Esophagus muscularis mucosa (tissue), 4 donors: ENCODE measurements at places on chromosomes 7 and 10.
A peak's percentile ranks its signal among the peaks of the same experiment; 100 is the strongest.

- DNase-seq, result no peak
These were observed 74.2 kb downstream of the RHOBTB1 start for GRCh38 chr10:60869652-60870415.

DNA sequence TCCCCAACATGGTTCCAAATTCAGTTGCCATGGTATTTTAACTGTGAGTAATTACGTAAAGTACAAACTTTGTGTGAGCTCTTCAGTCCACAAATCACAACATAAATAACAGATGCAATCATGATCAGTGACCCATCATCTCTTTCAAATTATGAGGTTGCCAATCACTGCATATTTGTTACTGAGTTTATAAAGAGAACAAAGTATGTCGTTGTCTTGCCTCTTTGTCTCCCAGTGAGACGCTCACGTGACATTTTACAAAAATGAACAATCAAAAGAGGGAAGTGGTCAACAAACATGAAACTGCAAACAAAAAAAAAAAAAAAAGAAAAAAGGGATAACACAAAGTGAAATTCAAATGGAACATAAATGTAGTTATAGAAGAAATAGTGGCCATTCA, 122.7 kb upstream of the PDSS1 start:
- DNase-seq, result no peak

GRCh38 chr10:75107756-75108683, 3.4 kb upstream of the SAMD8 start:
- DNase-seq, result peak; percentile 10

- DNase-seq, result no peak
These were observed 918.1 kb upstream of the POT1 start for GRCh38 chr7:125847692-125848091.

GRCh38 chr10:34687434-34688210, 127.5 kb downstream of the PARD3 start:
- peak; percentile 68 for DNase-seq

GRCh38 chr7:2838873-2839578, 5.1 kb downstream of the GNA12 start:
- DNase-seq, result no peak

GRCh38 chr10:31087011-31087410, 55.3 kb upstream of the ZNF438 start:
- no peak for DNase-seq

- DNase-seq, result no peak
These were observed 338.2 kb upstream of the AOAH start for GRCh38 chr7:37062560-37062859.

GRCh38 chr7:110084181-110084807, 1006.6 kb upstream of the LRRN3 start:
- no peak for DNase-seq

DNA sequence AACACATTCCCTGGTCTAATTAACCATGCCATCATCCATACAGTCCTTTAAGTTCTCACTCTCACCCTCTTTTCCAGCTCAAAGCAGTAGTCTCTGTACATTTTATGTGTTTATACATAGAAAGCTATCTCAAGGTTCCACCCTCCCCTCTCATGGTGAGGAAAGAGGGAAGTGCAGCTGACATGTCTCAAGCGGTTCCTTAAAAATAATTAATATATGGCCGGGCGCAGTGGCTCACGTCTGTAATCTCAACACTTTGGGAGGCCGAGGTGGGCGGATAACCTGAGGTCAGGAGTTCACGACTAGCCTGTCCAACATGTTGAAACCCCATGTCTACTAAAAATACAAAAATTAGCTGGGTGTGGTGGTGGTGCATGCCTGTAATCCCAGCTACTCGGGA, 36.7 kb downstream of the ZC3HAV1 start:
- no peak for DNase-seq

- DNase-seq, result no peak
These were observed 233.2 kb upstream of the PPP2R2D start for GRCh38 chr10:131667561-131667960.

- no peak for DNase-seq
These were observed 239.1 kb upstream of the MEOX2 start for GRCh38 chr7:15925608-15926007.

DNA sequence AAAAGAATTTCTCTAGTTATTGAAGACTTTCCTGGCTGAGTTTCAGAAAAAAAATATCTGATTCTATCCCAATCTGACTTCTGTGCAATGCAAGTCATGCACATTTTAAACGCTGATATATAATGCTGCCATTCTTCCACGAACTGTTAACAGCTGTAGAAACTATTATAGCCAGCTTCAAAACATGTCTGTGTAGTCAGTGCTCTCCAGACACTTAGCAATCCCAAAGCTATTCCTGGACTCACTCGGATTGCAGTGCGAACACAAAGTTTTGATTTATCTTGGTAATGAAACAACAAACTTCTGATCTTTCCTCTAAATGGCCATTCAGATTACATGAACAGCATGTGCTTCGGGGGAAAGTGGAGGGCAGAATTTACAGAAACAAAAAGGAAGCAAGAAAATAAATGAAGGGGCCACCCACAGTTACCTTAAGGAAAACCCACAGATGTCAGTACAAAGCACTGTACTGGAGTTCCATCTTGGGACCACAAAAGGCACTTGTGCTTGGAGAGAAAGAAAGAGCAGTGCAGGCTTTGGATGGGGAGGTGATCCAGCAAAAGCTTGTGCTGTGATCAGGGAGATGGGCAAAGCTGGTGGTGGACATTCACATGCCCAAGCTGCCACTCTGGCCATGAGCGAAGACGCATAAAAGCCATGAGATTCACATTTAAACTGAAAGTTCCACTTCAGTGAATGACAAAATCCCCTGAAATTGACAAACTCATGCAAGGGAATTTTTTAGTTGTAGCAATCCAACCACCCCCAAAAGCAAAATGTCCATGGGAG, 32.1 kb upstream of the ADO start:
- DNase-seq, result no peak

DNA sequence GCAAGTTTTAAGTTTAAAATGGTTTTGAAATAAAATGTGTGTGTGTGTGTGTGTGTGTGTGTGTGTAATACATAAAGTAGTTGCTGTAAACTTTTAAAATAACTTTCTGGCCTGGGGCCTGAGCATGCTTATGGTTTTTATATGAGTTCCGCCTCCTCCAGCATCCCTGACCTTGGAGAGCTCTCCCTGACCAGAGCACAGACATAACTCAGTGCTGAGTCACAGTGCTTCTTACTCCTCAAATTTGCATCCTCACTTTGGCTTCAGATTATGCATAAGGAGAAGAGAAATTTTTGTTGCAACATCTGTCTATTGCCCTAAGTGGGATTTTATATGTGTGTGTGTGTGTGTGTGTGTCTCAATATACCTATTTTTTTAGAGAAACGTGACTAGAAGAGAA, 200.8 kb downstream of the ELMO1 start:
- DNase-seq, result no peak

DNA sequence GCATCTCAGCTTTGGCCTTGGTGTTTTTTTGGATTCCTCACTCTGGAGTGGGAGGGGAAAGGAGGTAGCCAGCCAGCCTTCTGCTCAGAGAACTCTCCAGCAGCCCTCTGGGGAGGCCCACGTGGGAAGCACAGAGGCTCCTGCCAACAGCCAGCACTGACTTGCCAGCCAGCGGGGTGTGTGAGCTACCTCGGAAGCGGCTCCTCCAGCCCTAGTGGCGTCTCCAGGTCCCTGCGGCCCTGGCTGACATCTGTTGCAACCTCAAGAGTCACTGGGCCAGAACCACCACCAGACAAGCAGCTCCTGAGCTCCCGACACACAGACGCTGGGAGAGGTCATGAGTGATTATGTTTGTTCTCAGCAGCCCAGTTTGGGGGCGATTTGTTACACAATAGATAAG, 180.2 kb upstream of the FZD8 start:
- no peak for DNase-seq

DNA sequence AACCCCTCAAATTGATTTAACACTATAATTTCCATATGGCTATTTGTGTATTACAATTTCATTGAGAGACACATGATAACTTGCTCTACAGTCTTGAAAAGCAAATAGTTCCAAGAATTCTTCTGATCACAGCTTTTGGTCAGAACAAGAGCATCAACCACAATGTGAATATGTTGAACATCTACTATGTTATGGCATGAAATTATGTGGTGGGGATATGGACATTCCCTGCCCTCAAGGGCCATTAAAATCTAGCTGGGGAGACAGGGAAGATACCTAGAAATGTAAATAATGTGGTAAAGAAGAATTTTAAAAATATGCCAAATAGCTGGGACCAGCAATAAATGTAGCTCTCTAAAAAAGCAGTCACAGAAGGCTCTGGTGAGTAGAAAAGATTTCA, 262.2 kb downstream of the FZD1 start:
- DNase-seq, result no peak

DNA sequence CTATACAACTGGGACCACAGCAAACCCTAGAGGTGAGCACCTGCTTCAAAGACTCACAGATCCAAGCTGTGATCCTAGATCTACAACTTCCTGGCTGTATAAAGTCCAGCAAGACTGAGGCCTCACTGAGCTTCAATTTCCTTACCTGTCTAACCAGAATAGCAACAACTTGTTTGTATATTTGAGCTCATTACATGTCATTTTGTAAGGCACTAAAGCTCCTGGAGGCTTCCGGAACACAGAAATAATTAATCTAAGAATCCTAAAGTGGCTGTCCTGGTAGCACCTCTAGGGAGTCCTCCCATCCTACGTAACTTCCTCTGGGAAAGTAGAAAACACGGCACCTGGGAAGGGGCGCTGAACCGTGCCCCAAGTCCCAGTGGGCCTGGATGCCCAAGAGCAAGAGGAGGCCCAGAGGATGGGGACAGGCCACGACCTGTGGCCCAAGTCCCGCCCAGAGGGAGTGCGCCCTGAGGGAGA, 39.4 kb downstream of the HK1 start:
- DNase-seq, result no peak

GRCh38 chr10:6530211-6530840, 49.8 kb downstream of the PRKCQ start:
- peak; percentile 91 for DNase-seq

GRCh38 chr7:155850001-155850436, 37.8 kb upstream of the SHH start:
- DNase-seq, result no peak

DNA sequence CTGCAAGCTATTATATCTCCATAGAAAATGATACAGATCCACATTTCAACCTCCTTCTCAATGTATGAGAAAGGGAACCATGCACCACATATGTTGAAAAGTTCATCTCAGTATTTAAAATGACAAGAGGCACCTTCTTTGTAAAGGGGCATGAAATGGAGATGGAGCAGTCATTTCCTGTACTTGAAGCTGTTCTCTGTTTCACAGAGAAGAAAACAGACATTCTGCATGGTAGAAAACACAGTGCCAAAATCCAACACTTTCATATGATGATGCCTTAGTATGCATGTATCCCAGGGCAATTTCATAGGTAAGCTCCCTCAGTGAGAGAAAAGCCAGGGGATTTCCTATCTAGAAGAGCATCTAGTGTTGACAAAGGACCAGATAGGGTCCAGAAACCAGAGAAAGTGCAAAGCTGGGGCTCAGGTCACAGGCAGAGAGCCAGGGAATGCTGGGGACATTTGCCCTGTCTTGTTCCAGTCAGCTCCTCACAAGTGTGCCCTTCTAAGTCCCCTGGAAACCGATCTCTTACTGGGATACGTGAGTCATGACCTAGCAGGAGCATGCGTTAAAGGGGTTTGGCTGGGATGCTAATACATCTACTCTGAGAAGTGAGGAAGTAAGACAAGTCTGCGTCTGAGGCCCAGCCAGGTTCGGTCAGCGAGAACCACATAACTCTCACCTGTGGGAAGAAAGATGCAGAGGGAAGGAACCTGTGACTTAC, 118.7 kb downstream of the ICA1 start:
- DNase-seq, result no peak
